ENCODE measurements at places on chromosomes 5 and 9.

DNA sequence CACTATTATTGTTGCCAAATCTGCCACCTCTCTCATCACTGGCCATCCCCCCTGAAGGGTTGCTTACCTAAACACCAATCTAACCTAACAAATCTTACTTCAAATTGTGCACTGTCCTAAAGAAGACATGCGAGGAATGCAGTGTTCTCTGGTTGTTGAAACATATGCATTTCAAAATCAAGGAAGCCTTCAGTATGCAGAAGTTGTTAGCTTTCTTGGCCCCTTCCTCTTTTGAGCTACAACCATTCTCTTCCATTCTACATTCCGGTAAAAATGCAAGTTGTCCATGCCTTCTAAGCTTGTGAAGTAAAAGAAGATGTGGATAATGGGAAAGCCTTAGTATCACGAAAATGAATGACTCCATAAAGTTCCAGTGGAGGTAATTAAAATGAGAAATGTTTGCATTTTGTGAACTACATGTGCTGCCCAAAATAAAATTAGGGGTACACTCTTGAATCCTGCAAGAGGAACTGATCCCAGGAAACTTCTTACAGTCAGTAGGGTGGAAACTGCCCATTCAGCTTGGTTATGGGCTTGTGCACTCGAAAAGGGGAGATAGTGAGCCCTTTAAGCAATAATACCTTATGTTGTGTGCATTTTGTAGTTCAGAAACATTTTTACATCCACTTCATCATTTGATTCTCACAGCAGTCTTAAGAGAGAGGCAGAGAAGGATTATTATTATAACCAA, 77.6 kb upstream of the ADRB2 start:
- no peak for DNase-seq

DNA sequence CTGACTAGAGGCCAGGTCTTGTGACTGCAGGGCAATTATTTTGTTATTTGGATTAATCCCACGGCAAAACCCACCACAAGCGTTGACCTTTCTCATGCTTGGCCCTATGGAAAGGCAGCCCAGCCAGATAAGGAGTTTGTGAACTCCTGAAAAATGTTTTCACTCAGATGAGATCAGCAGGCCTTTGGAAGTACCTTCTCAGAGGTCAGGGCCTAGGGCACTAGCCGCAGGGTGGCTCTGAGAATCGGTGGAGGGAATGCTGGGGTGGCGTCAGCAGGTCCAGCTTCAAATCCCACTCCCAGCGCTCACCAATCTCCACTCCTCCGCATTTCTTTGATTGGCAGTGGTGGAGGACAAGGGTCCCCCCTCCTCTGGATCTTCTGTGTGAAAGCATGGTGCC, 194.4 kb downstream of the GADD45G start:
- no peak for DNase-seq

DNA sequence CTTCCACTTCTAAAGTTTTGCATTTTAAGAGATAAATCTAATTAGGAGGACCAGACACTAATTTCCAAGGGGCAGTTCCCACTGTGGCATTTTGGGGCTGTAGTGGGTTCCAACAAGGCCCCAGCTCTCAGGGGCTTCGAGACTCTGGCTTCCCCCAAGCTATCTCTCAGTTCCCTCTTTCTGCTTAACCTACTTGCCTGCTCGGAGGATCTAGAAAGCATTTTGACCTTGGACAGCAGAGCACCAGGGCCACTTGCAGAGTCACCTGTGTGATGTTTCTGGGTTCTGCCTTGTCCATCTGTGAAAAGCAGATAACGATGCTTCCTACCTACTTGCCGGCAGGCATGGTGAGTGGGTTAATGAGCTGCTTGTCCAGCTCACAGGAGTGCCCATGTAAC, 175.4 kb downstream of the MED10 start:
- no peak for DNase-seq

DNA sequence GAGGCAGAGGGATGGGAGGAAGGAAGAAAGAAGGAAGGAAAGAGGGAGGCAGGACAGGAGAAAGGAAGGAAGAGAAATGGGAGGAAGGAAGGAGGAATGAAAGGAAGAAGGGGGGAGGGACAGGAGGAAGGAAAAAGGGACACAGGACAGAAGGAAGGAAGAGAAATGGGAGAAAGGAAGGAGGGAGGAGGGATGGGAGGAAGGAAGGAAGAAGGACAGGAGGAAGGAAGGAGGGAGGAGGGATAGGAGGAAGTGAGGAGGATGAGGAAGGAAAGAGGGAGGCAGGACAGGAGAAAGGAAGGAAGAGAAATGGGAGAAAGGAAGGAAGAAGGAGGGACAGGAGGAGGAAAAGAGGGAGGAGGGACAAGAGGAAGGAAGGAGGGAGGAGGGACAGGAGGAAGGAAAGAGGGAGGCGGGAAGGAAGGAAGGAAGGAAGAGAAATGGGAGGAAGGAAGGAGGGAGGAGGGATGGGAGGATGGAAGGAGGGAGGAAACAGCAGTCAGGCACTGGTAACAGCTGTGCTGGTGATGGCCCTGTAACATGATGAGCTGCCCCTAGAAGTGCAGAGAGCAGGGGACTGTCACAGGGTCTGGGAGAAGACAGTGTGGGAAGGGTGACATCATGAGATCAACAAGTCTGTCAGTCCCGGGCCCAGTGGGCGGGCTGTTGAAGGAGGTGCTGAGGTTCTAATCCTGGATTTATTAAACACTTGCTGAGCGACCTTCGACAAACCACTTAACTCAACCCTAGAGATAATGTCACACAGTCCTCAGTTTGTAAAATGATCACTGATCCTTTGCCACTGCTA, 10.7 kb upstream of the IRX1 start:
- DNase-seq, result no peak

GRCh38 chr5:81665795-81666194, 85.1 kb downstream of the SSBP2 start:
- no peak for DNase-seq

DNA sequence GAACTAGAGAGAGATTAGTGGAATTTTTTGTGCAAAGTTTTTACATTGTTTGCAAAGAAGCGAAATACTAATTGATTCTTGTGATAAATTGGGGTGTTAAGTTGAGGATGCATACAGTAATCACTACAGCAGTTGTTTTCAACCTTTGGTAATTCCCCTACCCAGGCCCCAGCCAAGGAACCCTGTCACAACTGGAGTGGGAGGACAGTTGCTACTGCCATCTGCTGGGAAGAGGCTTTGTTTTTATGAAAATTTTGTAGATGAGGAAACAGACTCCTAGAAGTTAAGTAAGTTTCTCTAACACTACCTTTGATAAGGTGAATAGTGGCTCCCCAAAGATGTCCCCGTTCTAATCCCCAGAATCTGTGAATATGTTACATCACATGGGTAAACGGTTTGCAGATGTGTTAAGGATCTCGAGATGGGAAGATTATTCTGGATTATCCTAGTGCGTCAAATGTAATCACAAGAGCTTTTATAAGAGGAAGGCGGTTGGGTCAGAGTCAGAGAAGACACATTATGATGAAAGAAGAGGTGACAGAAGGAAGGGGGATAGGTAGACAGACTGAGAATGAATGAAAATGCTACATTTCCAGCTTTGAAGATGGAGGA, 34.0 kb upstream of the PPP1R2B start:
- no peak for DNase-seq

DNA sequence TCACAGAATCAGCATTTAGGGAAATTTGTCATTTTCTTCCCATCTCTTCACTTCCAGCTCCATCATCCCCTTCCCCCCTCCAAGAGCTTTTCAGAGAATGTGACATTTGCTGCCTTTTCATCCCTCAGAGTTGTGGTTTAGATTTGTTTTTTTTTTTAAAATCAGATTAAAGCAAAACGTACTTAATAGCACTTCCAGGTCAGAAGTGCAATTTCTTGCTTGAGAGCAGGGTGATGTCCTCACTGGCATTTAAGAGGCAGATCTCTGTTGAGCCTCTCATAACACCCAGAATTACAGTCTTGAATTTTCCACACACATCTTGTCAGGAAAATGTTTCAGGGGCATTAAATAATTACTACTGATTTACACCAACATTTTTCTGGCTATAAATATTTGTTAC, 236.8 kb upstream of the VLDLR start:
- DNase-seq, result no peak

- no peak for DNase-seq
These were observed 54.1 kb downstream of the ERMP1 start for GRCh38 chr9:5778805-5779204.

DNA sequence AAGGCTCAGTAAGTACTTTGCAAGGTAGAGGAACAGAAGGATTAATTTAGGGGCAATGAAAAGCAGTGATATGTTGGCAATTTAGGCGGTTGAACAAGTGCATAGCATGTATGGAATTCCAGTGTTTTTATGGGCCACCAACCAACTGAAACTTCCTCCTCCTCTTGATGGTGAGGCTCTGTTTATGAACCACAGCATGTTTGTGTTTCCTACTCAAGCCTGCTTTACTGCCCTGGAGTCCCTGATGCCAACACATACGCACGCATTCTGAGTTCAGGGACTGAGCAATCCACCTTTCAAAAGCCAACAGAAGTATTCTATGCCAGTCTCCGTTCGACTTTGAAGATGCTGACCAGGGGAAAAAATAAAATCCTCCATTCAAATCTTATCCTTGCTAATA, 417.5 kb downstream of the EFNA5 start:
- no peak for DNase-seq

DNA sequence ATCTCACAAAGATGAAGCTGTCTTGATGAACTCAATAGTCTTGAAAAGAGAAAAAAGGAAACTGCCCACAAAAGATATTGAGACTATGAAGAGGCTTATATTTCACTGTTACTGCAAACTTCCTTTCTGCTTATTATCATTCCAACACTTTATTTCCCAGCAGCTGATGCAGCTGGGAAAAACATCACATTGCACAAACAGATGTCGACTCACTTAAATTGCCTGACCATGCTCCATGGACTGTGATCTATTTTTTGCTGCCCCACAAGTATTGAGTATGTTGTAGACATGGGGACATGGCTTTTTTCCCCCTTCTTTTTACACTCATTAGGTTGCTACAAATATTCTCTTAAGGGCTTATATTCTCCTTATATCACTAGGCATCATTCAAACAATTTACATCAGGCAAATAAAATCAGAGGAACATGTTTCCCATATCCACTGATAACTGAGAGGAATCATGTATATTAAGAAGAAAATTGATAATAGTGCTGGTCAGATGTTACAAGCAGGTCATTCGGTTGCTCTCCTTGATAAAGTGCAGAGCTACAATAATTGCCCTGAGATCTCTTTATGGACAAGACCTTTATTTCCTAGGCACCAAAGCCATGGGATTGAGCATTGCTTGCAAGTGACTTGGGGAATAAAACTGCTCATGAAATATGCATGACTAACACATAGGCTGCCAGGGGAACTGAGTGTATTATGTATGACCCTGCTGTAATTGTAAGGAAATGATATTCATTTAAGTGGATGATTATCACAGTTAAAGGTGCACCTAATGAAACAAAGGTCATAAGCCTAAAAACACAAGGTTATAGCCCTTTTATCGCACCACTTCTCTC, 509.9 kb downstream of the ZNF608 start:
- DNase-seq, result no peak

DNA sequence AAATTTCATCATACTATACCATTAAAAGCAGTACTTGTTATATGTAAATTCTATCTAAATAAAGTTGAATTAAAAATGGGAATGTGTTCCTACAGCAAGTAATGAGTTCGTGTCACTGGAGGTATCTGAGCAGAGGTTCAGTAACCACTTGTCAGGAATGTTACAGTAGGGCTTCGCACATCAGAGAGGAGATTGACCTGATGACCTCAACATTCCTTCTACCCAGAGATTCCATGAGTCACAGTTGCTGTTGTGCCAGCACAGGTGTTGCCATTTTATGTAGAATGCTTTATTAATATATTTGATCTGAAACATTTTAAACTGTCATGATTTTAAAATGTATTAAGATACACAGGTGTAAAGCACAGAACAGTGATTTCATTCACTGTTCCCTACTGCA, 60.3 kb downstream of the STX17 start:
- no peak for DNase-seq

DNA sequence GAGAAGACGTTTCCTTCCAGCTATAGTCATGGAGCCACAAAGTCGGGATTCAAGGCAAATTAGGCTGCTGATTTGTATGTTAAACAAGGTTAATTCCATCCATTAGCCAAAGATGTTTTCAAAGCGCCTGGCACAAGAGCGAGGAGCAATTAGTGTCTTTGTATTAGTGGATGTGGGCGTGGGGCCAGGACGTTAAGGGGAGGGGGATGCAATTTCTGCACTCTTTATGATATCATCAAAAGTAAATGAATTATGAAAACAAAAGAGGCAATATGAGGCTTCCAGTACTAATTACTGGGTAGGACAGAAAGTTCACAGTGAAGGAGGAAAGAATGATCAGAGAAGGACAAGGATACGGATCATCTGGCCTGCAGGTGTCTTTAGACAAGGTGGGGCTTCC, 230.9 kb upstream of the MSX2 start:
- DNase-seq, result no peak

DNA sequence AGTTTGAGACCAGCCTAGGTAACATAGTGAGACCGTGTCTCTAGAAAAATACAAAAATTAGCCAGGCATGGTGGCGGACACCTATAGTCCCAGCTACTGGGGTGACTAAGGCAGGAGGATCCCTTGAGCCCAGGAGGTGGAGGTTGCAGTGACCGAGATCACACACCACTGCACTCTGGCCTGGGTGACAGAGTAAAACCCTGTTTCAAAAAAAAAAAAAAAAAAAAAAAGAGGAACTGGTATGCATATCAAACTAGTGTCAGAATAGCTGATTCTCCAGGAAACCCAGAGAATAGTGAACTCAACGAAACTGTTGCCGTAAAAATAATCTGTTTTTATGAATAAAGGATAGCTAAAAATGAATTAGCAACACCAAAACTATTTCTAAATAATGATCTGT, 126.6 kb upstream of the BASP1 start:
- DNase-seq, result no peak

DNA sequence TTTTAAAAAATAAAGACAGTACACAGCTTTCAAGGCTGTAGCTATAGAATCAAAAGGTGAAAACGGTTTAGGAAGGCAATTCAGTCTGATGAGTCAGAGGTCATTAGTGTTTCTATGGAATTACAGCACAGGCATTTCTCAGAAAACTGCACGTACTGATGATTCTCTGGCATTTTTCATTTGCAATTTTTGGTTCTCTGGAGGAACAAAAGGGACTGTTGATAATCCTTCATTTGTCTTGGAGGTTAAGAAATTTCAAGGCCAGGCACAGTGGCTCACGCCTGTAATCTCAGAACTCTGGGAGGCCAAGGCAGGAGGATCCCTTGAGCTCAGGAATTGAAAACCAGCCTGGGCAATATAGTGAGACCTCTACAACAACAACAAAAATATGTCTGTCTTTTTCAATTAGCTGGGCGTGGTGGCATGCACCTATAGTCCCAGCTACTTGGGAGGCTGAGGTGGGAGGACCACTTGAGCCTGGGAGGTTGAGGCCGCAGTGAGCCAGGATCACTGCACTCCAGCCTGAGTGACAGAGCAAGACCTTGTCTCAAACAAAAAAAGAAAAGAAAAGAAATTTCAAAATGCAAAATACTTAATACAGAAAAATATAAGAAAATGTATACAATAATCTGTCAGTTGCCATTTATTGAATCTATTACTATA, 27.3 kb downstream of the NR6A1 start:
- DNase-seq, result no peak

GRCh38 chr9:124760719-124761118, 10.4 kb downstream of the NR6A1 start:
- no peak for DNase-seq

- DNase-seq, result no peak
These were observed 1164.3 kb upstream of the DMAC1 start for GRCh38 chr9:8963885-8964284.

- no peak for DNase-seq
These were observed 47.1 kb upstream of the CTSL start for GRCh38 chr9:87678650-87679355.
